ENCODE measurements at places on chromosomes 4 and X. TPM values are rescaled to one million over a fixed set of nuclear protein-coding genes. Genes with fewer than 3 reads are reported as not detected.

DNA sequence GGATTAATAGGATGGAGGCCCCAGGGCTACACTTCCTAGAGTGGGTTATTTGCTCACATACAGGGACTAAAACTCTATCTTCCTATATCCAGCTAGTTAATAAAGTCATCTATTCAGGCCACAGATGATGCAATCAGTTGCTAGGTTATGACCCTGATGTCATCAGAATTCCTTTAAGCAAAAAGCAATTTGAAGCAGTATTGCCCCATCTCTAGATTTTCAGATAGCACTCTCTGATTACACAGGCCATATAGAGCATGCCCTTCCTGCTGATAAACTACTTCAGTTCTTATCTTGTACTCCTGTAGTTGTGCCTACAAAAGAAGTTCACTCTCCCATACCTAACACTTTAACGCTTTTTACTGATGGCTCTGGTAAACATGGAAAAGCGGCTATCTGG is 84.8 kb downstream of the TMEM144 start:
- no peak overlapping the region for H3K27ac ChIP-seq
- H3K36me3 ChIP-seq, result no peaks in the 10 kb centered on the region
- no peak for DNase-seq
- H3K27me3 ChIP-seq, result no peaks in the 10 kb centered on the region
- no peak overlapping the region for H3K4me3 ChIP-seq

Gene CLCN5
- 4.9 TPM for total RNA-seq

Gene CCDC160
- not detected for total RNA-seq

Gene SERPINA7
- not detected for total RNA-seq

Gene CXXC4
- total RNA-seq, result not detected

DNA sequence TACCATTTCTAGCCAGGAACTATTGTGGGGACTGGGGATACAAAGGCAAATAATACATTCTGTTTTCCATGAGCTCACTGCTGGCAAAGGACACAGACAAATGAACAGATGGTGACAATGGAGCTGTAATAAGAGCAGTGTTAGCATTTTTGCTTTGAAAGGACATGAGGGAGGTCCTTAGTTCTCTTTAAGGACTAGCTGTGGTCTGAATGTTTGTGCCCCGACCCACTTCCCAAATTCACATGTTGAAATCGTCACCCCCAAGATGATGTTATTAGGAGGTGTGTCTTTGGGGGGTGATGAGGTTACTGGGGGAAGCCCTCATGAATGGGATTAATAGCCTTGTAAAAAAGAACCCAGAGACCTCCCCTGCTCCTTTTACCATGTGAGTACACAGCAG is 30.3 kb downstream of the CCNG2 start:
- no peak overlapping the region for H3K27ac ChIP-seq
- no peaks in the 10 kb centered on the region for H3K4me1 ChIP-seq
- no peaks in the 10 kb centered on the region for H3K36me3 ChIP-seq
- no peaks in the 10 kb centered on the region for H3K27me3 ChIP-seq

Gene AREG
- 1,402 TPM for total RNA-seq
